ENCODE measurements at places on chromosomes 4 and X. TPM values are rescaled to one million over a fixed set of nuclear protein-coding genes. Genes with fewer than 3 reads are reported as not detected.

- DNase-seq: peak; percentile 1
Measured at GRCh38 chrX:87900320-87900908, 382.8 kb downstream of the KLHL4 start.

MRFAP1L1 gene
- 70.6 TPM for polyA plus RNA-seq

GRCh38 chr4:62644372-62644771 lies 1444.2 kb downstream of the ADGRL3 start:
- DNase-seq: peak; percentile 49

DNA sequence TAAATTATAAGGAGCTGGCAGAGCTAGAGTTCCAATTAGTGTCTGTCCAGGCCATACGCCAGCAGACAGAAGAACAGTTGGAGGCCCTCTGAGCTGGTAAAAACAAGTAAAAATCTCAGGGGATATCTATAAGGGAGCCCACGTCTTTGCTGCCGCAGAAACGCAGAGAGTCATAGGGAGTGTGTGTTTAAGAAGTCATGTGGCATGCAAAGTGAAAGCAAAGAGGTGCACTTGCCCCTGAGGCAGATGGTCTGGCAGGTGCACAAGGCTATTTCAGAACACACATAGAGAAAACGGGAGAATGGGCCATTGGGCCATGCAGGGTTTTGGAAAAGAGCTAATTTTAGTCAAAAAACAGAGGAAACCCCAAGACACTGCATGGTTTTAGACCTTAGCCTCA lies 92.7 kb downstream of the NAP1L3 start:
- no peak for DNase-seq

WWC2 gene
- 22.1 TPM for polyA plus RNA-seq

- no peak for DNase-seq
Measured at GRCh38 chr4:4675641-4676040, 133.8 kb upstream of the STX18 start.

GRCh38 chr4:145083891-145084605 lies 13.9 kb downstream of the ANAPC10 start:
- no peak for DNase-seq

- no peak for DNase-seq
Measured at GRCh38 chrX:78357342-78358055, 30.1 kb upstream of the CYSLTR1 start.

DNA sequence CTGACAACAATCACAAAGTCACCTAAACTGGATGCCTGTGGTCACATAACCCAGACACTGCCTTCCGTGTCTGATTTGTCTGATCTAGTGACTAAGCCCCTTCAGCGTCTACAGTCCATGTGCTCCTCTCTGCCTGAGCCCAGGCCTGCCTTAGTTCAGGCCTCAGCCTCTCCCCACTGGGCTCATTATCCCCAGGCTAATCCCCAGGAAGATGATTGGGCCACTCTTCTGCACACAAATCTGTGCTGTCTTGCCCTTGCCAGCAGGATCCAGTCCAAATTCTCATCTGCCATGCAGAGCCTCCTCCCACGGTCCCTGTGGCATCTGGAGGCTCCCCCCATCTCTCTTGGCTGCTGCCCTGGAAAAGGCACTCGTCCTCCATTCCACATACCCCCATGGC lies 96.5 kb downstream of the SLC2A9 start:
- peak; percentile 68 for DNase-seq

AMTN gene
- polyA plus RNA-seq: not detected

NR3C2 gene
- polyA plus RNA-seq: 14.7 TPM

DNA sequence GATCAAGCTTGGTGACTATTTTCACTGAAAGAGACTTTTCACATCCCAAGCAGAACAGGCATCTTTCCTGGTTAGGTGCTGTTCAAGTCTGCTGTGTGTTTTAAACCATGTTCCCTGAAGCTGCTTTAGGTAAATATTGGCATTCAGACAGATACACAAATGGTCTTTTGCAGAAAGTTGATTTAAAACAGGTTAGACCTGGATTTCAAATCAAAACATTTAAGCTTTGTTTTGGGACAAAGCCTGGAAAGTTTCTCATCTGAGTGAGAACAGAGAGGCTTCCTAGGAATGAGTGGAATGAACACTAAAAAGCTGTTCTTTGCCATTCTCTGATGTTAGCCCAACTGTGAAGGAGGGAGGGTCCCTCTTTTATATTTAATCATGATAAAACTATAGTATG lies 10.1 kb downstream of the ANXA3 start:
- peak; percentile 61 for DNase-seq

CSAG1 gene
- not detected for polyA plus RNA-seq

GRCh38 chr4:36477861-36478260 lies 196.4 kb downstream of the DTHD1 start:
- DNase-seq: peak; percentile 47

DNA sequence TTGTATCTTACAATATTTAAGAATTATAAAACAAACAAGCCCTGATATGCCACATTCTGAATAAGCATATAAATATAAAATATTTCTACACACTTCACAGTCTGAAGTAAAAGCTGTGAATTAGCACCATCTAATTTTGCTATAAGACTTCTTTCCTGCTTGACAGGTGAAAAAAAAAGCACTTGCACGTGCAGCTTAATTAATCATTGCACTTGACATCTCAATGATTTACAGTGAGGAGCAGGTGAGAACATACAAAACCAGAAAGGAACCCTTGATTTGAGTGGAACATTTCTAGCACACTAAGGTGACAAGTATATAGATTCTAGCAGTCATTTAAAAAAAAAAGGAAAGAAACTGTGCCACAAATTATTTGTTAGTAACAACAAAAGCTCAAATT lies 47.9 kb downstream of the CHIC2 start:
- DNase-seq: no peak

DNA sequence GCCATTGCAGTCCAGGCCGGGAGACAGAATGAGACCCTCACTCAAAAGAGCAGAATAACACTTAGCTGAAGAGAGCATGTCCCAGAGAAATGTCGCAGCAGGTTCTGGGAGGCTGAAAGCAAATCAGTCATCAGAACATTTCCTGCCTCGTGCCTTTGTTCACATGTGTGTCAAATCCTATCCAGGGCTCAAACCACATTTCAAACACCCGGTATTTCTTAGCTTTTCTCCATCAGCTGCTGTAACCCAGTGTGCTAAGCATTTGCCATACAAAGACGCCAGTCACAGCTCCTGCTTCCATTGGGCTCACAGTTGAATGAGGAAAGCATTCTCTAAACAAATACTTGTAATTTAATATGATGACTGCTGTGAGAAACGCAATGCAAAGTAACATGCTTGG lies 6.0 kb downstream of the PALLD start:
- DNase-seq: no peak

LRCH2 gene
- 5.3 TPM for polyA plus RNA-seq

- no peak for DNase-seq
Measured at GRCh38 chr4:15765910-15766697, 12.0 kb upstream of the CD38 start.

GRCh38 chrX:64580605-64581004 lies 185.4 kb upstream of the MTMR8 start:
- no peak for DNase-seq

DNA sequence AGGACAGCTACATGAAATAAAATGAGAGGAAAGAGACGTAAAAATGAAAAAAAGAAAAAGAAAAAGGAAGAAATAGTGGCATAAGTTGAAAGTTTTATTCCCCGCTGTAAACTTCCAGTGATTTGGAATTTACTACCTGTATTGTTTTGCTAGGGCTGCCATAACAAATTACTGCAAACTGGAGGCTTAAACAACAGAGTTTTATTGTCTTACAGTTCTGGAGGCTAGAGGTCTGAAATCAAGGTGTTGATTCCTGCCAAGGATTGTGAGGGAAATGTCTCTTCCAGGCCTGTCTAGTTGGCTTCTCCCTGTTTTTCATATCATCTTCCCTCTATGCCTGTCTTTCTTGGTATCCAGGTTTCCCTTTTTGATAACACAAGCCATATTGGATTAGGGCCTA lies 119.4 kb upstream of the PACRGL start:
- DNase-seq: no peak

ACE2 gene
- not detected for polyA plus RNA-seq

FUNDC2 gene
- 145 TPM for polyA plus RNA-seq

DNA sequence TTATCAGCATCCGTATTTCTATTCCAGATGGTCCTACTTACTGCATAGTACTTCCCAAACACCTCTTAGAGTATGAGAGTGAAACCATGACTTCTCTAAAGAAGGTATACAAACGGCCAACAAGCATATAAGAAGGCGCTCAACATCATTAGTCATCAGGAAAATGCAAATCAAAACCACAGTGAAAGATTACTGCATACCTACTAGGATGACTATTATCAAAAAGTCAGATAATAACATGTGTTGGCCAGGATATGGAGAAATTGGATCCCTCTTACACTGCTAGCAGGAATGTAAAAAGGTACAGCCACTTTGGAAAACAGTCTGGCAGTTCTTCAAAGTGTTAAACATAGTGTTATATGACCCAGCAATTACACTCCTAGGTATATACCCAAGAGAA lies 215.3 kb upstream of the CXorf66 start:
- DNase-seq: no peak

GRCh38 chr4:102780476-102781144 lies 19.8 kb upstream of the MANBA start:
- DNase-seq: no peak

SOX3 gene
- 0.18 TPM for polyA plus RNA-seq

BEND4 gene
- polyA plus RNA-seq: 0.05 TPM

DNA sequence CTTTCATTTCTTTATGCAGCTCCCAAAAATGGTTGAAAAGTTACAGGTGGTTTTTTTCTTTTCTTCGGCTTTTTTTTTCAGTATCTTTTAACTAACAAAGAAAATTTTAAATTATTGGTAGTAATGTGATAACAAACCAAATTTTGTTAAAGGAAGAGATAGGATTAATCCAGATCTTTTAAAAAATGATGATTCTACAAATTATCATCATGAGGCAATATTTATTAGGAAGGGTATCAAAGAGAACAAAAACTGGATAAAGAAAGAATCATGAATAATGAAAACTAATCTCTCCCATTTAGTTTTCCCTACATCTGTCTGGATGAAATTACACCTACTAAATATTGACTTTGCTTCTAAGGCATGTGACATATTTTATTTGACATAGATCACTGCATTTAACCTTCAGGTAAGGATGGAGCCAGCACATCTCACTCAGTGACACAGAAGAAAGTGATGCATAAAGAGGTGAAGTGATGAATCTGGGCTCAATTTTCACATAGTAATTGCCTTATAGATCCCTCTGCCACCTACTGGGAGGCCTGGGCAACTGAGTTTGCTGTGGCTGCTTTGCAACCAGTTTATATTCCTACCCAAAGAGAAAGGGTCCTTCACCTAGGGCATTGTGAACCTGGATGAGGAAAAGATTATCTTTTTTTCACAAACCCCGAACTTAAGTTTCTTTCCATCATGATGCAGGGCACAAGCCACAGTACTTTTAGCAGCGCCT lies 155.6 kb downstream of the HNRNPD start:
- no peak for DNase-seq
